ENCODE measurements at places on chromosomes 7 and 10.

DNA sequence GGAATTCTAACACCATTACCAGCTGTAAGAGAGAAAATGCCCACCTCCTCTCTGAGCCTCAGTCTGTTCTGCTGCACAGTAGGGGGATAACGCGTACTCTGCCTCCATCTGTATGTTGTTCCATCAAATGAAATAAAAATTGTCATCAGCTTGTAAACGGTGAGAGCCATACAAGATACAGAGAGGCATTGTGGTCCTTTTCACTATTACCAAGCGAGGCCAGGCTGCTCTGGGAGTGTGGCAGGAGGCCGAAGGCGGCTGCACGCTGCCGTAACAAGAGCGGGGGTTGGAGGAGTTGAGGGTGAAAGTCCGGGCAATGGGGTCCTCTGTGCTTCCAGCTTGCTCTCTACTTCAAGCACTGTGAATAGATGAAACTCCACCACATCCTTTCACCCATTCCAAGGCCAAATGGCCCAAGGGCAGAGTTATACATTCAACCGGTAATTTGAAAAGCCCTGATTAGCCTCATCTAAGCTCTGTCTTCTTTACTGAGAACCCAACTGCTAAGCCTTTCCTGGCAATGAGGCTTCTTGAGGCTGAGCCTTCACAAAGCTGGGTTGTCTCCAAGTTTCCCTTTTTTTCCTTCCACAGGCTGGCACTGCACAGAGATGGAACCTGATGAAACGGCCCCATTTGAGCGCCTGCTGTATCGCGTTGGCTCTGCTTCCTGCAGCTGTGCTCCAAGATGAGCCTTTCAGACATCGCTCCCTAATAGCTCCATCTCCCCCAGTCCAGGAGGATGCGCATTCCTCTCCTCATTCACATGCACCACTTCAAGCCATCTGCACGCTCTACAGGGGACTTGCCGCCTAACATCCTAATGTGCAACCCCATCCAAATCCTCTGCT lies 47.2 kb downstream of the PYROXD2 start:
- no peak for DNase-seq

DNA sequence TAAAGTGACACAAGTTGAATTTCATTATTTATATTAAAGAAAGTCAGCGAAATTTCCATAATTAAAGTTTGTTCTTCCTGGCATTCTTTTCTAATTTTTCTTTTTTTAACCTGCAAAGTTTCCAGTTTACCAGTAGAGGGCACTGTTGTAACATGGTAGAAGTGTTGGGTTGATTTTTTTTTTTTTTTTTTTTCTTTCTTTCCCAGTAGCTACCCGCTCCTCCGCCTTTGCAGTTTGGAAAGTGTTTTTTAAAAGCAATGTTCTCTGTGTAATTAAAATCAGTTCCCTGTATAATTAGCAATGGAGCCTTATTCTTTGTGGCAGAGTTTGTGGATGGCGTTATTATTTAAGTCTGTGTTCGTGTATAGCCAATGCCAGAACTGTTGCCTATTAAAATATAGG lies 53.7 kb downstream of the TAF3 start:
- peak; percentile 24 for DNase-seq

DNA sequence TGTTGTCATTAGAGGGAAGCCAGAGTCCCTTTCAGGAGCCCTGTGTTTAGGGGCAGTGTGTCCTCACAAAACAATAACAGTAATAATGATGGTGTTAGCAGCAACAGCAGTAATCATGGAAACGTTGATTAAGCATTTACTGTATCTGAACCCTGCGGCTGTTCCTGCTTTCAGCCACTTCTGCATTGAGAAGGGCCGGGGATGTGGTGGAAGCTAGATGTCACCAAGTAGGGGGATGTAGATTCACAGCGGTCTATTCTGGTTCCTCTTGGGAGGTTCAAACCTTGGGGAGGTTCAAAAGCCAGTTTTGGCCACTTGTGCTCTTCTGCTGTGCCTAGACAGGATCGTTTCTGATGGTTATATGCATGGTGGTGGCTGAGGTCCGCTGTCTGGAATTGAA lies 44.8 kb downstream of the PRPF18 start:
- no peak for DNase-seq

- no peak for DNase-seq
Observed at GRCh38 chr7:80453699-80454340, 58.0 kb downstream of the GNAT3 start.

DNA sequence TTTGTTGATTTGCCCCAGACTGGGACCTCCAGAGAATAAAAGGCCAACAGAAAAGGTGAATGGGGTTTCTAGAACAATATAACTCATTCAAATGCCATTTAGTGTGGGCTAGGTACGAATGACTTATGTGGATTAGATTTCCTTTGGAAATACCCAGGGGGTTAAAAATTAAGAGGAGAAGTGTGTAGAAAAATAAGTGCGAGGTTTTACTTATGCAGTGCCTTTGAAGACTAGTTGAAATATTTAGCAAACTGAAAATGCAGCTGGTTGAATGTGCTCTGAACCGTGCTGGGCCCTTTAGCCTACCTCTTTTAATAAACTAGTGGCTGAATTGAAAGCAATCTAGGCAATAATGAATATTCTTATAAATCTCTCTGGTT lies 180.6 kb downstream of the LRMDA start:
- DNase-seq: no peak
